Stimulated activated CD8-positive, alpha-beta memory T cell treated with anti-CD3 and anti-CD28 coated beads, Interleukin-15, amount 100 ng/mL, for 1 hour (primary cell): ENCODE measurements at places on chromosomes 3 and 15.

DNA sequence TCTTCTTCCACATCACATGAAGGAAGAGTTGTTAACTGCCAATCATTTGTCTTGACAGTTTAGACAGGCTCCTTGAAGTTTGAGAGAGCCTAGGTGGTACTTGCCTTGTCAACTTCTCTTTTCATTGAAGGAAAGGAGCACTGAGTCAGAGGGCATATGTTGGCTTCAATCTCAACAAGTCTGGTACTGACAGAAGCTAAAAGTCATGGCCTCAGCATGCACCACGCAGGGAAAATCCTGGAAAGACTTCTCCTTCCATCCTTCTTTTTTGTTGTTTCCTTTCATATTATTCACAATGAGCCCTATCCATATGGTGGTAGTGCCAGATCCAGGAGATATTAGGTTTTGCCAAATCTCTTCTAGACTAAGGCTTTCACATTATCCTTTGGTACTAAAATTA is 1272.5 kb downstream of the ROBO1 start:
- DNase-seq = no peak

DNA sequence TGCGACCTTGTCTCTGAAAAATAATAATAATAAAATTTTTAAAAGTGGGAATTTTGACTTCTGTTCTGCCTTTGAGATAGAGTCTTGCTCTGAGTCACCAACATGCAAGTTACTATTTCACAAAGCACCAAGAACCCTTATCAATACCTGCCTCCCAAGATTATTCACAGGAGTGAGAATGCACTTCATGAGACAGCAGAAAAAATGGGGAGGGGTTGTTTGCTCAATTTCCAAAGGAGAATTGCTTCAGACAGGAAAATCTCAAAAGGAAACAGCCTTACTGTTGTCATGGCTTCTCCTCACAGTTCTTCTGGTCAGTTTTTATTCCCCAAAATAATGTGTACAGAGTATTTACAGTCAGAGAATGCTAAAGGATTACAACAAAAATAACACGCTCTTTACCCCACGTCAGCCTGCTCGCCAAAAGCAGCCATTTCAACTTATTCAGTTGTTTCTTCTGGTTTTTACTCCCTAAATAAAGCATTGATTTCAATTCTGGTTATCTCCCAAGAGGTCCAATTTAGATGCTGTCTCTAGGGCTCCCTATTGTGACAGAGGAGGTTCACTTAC is 89.0 kb downstream of the PPCDC start:
- DNase-seq = no peak

DNA sequence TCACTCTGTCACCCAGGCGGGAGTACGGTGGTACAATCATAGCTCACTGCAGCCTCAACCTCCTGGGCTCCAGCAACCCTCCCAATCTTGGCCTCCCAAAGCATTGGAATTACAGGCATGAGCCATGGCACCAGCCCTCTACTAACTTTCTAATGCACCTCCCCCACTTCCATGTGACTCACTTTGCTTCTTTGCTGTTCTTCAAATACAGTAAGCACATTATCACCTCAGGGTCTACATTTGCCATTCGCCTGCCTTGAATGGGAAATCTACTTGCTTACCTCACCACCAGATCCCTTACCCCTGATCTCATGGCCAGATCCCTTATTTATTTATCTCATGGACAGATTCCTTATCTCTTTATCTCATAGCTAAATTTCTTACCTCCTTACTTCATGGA is 235.3 kb downstream of the KCNMB2 start:
- no peak for DNase-seq

- no peak for DNase-seq
Measured at GRCh38 chr15:24862726-24863521, 91.9 kb upstream of the SNRPN start.

DNA sequence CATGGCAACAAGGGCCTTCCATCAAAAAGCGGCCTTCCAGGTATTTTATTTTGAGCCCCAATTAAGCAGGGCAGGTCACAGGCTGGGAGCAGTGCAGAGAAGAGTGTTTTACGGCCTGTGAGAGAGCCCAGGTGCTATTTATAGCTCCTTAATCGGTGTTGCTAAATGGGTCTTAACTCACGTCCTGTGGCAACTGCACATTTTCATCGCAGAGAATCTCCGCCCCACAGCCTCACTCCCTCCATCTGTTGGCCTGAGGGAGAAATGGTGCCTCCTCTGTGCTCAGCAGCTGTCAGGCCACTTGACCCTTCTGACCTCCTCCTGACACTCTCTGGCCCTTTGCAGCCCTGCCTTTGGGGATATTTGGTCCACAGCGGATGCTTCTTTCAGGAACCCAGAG is 58.6 kb downstream of the SPSB4 start:
- no peak for DNase-seq

DNA sequence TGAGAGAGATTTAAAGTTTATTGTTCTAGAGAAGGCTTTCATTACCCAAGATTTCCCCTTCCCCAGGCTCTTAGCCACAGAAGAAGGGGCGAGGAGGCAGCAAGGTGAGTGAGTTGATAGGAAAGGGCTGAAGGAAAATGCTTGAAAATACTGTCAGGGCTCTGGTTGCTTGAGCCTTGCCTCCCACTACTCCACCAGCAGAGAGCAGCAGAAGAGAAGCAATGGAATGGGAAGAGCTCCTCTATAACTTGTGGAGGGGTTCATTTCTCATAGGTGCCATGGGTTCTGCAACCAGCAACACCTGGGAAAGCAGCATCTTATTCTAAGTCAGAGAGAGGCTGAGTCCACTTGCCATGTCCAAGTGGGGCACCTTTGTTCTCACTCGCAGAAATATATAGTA is 184.0 kb upstream of the CNTN6 start:
- DNase-seq = no peak

DNA sequence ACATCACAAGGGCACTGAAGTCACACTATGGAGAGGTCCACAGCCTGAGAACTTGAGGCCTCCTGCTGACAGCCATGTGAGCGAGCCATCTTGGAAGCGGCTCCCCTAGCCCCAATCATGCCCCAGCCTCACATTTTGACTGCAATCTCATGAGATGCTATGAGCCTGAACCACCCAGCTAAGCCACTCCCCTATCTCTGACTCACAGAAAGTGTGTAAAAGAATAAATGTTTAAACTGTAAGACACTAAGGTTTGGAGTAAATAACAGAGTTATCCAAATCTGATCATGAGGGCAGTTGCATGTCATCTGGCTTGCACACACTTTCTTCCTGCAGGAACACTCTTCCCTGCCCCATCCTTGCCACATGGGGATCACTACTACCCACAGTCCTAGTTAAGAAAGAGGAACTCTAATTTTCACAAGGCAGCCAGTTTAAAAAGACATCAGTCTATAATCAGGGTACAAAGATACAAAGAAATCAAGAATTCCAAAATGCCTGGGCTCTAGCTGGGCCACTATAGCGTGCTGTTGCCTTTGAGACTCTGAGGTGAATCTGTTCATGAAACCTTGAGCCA is 494.2 kb downstream of the FOXP1 start:
- no peak for DNase-seq

GRCh38 chr3:45844616-45845015 is 2.7 kb upstream of the LZTFL1 start:
- DNase-seq = no peak

DNA sequence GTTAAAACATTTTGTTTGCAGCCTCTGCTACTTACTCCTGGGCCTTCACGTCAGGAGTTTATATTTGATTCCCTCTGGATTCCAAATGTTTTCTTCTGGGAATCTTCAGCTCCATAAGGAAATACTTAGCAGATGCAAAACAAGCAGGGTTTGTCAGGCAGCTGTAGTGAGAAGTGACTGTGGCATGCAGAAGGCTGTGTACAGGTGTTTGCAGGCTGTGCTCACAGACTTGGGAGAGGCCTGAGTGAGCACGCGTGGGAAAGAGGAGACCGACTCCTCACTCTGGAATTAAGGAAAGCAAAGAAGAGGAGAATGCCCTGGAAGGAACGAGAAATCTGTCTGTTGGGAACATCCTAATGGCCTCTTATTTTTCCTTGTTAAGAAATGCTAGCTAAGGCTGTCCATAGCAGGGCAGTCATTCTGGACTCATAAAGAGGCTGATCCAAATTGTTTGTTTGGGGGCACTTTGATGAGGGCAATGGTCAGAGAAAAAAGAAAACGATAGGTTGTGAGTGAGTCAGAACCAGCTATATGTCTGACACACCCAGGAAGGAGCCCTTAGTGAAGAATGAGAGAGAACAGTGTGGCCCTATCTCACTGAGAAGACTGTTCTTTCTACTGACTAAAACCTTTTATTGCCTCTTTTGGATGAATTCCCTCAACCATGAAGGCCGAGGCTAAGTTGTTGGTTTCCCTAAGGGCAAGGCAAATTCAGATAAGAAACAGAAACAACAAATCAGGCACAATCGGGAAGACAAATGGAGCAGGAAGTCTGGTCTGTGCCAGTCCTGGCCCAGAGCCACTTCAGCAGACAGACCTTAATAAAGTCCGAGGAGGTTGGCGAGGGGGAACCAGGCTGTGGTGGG is 82.6 kb downstream of the TGFBR2 start:
- DNase-seq = no peak

GRCh38 chr15:69731581-69731980 is 279.0 kb downstream of the RPLP1 start:
- no peak for DNase-seq

- no peak for DNase-seq
Measured at GRCh38 chr15:70505411-70505919, 257.9 kb downstream of the UACA start.

GRCh38 chr3:195240171-195240701 is 30.7 kb downstream of the XXYLT1 start:
- DNase-seq = no peak

GRCh38 chr15:89184357-89184756 is 37.0 kb downstream of the RLBP1 start:
- no peak for DNase-seq

GRCh38 chr3:150296966-150297365 is 111.1 kb upstream of the TSC22D2 start:
- DNase-seq = no peak

DNA sequence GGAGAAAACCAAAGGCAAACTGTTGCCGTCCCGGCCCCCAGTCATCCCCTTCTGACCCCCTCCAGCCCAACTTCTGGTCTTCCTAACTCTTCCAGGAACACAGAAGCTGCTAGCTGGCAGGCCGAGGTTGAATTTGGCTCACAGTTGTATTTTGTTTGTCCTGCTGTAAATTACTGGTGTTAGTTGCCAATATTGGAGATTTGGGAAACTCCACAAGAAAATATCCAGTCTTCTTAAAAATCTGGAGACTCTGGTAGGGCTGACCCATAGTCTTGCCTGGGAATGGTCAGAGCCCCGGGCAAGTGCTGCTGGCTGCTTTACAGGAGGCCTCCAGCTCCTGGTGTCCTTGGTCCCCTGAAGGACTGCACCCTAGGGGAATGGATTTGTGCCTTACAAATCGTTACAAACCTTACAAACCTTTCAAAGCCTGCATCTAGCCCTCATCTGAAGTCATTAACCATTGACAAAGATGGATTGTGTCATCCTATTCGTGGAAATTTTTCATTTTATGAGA is 112.0 kb upstream of the MCTP2 start:
- no peak for DNase-seq

DNA sequence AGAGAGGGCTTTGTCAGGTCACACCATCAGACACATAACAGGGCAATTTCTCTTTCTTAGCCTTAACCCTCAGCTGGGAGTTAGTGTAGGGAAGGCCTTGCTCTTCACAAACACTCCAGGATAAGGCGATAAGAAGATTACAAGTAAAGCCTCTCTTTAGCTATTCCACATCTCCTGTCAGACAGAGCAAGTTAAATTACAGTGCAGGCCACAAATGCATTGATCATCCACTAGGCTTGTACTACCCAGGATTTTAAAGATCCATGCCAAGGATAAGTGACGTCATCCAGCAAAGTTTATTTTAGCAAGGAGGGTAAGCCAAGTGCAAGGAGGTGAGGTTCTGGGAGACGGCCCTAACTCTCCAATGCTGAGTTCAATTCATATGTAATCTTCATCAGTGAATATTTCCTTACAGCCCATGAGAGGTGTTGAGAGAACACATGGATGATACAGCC is 890.6 kb upstream of the NR2F2 start:
- DNase-seq = no peak

GRCh38 chr15:53910236-53910849 is 67.9 kb upstream of the UNC13C start:
- DNase-seq = no peak

- no peak for DNase-seq
Measured at GRCh38 chr3:66378256-66378655, 122.6 kb downstream of the LRIG1 start.

DNA sequence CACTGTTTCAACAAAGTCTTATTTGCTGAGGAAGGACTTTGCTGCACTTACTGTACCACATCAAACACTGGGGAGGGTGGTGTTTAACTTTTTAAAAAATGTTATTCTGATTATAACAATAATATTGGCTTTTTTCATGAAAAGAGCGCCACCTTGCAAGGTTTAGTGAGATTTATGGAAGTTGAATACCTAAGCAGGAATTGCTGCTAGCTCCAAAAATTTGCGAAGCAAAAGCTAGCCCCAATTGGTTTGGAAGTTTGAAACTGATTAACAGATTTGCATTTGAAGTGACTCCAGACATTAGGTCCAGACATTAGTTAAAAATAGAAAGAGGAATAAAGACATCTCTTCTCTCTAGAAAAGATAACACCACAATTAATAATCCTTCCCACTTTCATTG is 6.7 kb downstream of the ZIC1 start:
- no peak for DNase-seq
